EH (cell line): ENCODE measurements at places on chromosomes 11 and 22.

DNA sequence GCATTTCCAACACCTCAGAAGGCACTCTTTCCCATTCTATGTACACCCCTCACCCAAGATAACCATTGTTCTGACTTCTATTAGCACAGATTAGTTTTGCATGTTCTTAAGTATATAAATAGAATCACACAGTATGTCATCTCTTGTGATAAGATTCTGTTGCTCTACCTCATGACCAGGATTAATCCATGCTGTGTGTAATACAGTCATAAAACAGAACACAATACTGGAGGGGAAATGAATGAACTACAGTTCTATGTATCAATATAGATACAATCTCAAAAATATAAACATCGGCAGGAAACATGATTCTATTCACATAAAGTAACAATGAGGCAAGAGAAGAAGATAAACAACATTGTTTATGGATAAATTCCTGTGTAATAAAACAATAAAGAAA, 151.5 kb downstream of the ATG16L2 start:
- no peak for DNase-seq

DNA sequence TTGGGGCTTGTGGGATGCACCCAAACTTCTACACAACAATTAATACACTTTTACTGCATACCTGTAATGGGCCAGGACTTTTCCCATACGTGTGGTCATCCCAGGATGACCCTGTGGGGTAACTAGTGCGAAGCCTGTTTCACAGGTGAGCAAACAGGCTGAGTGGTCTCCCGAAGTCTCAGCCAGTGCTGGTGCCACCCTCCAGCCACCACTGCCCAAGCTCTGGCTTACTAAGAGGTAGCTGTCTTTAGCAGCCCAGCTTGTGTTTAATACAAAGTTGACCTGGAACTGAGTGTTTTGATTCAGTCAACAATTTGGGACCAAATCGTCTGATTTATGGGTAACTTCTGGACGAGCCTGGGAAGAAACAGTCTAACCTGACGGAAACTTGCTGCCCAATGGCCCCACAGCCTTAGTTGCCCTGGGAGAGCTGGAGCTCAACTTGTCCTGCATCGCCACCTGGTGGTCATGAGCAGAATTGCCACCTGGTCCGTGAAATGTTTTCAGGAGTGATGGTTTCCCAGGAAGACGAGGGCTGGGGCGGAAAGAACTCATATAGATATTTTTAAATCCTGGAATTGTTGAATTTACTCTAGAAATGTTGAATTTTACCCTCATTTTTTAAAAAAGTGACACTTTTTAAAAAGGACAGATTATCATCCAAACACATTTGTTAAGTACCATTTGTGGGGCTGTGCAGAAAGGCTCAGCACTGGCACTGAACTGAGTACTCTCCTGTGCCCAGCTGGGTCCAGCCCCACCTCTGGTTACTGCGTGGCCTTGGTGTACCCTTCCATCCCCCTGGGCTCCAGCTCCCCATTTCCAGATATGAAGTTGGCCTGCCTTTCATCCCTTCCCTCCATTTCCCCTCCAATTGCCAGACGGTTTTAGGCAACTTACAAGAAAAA, 95.5 kb upstream of the PARVA start:
- peak; percentile 85 for DNase-seq

DNA sequence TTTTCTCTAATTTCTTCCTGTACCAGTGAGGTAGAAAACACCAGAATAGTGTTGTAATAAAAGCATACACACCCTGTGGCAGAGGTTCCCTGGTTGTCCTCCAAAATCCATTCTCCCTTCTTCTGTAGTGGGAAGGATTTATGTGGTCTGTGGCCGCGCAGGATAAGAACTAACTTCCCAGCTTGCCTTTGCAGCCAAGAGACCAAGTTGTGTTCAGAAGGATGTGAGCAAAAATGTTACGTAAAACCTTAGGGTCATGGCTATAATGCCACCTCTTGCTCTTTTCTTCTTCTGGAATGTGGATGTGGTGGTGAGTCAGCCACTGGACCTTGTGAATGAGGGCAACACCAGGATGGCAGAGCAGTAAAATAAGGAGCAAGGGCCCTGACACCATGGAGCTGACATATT, 28.4 kb downstream of the CCDC90B start:
- peak; percentile 89 for DNase-seq

- DNase-seq = no peak
These were observed at the start of gene XKR3 for GRCh38 chr22:16824716-16825687. Gene XKR3, minus strand, starts transcription at chr22:16825411. Its CDS starts 17,338 bp downstream, at chr22:16808073.

GRCh38 chr11:117189941-117190544, 9.1 kb upstream of the TAGLN start:
- DNase-seq = no peak

- no peak for DNase-seq
These were observed 125.6 kb upstream of the BLID start for GRCh38 chr11:122241566-122241965.

DNA sequence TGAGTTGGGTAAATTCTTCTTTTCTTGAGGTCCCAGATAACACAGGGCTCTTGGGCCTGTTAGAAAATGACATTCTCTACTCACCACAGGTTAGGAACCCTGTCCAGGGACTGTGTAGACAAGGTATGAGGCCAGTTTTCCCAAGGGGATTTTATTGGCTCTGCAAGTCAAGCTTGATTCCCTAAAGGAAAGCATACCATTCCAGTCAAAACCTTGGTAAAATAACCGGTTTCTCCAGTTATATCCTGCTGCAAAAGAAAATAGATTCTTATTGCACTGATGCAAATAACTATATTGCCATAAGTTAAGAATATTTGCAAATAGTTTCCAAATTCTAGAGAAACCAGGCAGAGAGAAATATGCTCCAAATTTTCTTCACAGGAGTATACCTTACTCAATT, 9.6 kb upstream of the FOLR3 start:
- no peak for DNase-seq

- no peak for DNase-seq
These were observed 65.1 kb downstream of the DBX1 start for GRCh38 chr11:20095189-20095588.

DNA sequence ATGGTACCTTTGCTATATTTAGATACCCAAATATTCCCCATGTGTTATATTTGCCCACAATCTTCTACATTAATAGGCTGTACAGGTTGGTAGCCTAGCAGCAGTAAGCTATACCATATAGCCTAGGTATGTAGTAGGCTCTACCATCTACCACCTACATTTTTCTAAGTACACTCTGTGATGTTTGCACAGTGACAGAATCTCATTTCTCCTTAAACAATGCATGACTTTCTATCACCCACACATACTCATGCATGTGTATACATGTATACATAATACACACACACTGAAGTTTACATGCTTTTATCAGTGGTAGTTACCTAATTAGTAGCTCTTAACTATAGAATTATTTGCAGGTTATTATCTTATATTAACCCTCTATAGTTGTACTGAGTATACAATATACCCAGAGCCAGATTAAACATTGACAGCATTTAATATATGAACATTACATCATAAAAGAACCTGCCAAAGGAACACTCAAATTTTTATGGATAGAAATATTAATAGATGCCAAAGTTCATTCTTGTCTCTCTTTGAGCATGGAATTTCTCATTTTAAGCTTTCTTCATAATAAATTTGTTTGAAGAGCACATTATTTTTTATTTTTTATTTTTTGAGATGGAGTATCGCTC, 51.4 kb downstream of the ELP4 start:
- DNase-seq = no peak

GRCh38 chr22:38565441-38565840, 4.5 kb downstream of the DMC1 start:
- no peak for DNase-seq

GRCh38 chr11:93861808-93862207, 11.4 kb upstream of the VSTM5 start:
- DNase-seq = peak; percentile 28

GRCh38 chr11:96155627-96156378, 187.2 kb downstream of the MAML2 start:
- peak; percentile 99 for DNase-seq

- DNase-seq = no peak
These were observed 176.9 kb downstream of the GRIA4 start for GRCh38 chr11:105786741-105787140.

DNA sequence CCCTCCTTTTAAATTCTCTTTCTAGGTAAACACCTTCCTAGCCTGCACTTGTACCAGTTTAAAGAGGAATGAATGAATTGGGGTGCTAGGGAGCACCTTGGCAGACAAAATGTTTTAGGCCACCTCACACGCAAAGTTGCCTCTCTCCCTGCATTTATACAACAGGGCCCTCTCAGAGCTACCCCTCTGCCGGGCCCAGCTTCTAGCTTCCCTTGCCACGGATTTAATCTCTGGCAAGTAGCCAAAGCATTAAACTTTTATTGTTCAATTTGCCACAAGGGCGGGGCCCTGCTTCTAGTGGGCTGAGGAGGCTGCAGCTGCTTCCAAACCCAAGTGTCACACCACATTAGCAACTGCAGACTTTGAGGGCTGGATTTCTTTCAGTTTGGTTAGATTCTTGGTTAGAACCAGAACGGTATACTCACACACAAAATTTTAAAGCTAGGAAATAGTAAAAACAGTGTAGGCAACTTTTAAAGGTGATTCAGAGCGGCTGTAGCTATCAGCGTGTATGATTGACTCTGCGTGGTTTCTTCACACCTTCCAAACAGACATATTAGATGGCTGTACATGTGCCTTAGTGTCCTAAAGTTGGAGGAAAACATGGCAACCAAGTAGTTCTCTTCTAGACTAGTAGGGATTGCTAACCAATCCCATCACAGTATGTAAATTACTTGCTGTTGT, 6.5 kb downstream of the KREMEN1 start:
- DNase-seq = peak; percentile 47

GRCh38 chr22:27748349-27748748, 53.2 kb downstream of the MN1 start:
- DNase-seq = no peak

- DNase-seq = no peak
These were observed 186.0 kb downstream of the CEP164 start for GRCh38 chr11:117513666-117514065.

GRCh38 chr22:36901411-36902142, 11.9 kb upstream of the CSF2RB start:
- no peak for DNase-seq

GRCh38 chr11:103547024-103547423, 437.8 kb downstream of the DYNC2H1 start:
- DNase-seq = no peak

DNA sequence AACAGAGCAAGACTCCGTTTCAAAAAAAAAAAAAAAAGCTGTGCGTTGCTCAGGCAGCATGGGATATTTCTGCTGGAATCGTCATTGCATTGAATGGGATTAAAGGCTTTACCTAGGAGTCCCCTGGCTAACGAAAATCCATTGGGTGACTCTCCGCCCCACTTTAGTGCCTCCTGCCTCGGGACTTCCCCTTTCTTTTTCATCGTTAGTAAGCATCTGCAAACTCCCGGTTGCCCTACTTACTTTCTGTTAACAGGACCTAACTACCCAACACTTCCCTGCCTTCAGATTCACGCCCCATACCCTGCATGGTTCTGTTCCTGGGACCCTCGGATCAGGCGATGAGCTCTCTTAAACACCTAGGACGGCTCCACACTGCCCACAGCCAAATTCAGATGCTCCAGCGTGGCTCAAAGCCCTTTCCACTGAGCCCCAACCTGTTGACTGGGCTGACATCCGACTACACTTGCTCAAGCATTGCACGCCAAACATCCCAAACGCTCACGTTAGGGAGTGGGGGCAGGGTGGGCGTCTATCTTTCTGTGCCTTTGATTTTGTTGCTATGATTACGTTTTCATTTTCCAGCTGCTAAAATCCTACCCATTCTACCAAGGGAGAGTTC, 143.8 kb downstream of the ST3GAL4 start:
- DNase-seq = no peak

- peak; percentile 94 for DNase-seq
These were observed 29.9 kb downstream of the GUCY1A2 start for GRCh38 chr11:106988151-106989077.

GRCh38 chr22:29491012-29491411, 11.0 kb downstream of the NEFH start:
- DNase-seq = no peak

- no peak for DNase-seq
These were observed 12.4 kb downstream of the CRYBA4 start for GRCh38 chr22:26634189-26634588.

DNA sequence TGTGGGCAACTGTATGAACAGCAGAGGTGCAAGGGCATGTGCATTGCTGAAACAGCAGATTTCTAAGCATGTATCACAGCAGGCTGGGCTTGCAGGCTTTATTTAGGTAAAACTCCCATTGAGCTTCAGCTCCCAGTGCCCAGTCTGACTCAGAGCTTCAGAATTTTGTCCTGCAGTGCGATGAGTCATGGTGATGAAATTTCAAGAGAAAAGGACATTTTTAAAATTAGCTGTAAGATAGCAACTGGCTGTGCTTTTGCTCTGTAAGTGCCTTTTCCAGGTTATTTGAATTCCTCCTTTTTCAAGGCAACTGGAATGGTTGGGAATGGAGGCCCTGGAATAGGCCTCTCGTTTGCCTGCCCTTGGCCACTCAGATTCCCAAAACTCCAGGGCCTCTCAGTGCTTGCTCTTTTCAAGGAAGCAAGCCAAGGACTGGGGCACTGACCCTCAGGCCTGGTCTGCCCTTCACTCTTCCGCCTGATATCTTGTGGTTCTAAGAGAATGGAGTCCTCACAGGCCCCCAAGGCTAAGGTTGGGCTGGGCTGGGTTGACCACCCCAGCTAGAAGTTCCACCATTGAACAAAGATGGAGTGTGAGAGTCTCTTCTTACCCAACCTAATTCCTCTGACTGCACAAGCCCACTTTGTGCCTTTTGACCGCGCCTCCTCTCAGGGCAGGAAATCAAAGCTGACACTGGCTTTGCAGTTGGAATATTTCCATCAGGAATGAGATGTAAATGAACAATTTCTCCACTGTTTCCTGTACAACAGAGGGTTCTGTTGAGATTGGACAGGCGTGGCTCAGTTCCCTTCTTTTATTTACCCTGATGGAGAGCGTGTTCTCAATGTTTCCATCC, 59.5 kb upstream of the PRSS23 start:
- DNase-seq = peak; percentile 98

DNA sequence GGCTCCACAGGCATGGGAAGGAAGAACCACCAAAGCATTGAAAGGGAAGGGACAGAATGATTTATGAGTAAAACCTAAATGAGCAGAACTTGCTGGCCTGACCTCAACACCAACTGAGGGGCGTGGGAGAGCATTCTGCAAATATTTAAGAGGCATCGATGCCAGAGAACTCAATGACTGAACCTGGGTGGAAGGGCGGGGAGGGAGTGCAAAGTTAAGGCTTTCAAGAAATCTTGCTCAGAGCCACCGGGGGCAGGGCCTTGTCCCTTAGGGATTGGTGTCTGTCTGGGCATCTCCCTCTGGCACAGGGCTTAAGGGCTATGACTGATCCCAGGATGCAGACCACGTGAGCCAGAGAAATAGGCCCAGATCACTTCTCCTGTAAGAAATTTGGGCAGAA, 137.1 kb downstream of the ADAMTS15 start:
- peak; percentile 89 for DNase-seq

GRCh38 chr22:36221799-36222751, 17.3 kb downstream of the APOL2 start:
- peak; percentile 35 for DNase-seq

- DNase-seq = no peak
These were observed 345.1 kb downstream of the FAT3 start for GRCh38 chr11:92569726-92570125.

- peak; percentile 17 for DNase-seq
These were observed 84.1 kb downstream of the PDE2A start for GRCh38 chr11:72589802-72590761.
